Neural progenitor cell (in vitro differentiated cells): ENCODE measurements at places on chromosomes 1 and 21.

- DNase-seq, result no peak
Observed at GRCh38 chr1:65105596-65105995, 42.4 kb upstream of the AK4 start.

DNA sequence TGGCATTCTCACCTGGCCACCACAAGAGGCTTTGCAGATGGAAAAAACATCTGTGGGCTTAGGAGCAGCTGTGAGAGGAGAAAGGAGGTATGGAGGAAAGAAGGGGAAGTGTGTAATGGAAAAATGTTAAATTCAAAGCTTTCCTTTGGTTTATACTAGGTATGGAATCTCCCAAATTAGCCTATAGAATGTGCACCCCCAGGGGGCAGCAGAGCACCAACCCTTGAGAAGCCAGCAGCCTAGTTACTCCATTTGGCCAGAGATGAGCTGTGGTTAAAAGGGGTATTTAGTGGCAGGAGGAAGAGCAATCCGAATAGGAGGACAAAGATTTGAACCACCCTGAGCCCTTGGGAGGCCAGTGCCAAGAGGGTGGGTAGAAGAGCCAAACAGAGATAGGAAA, 97.5 kb upstream of the CTTNBP2NL start:
- DNase-seq, result peak; percentile 80

GRCh38 chr1:109840011-109840629, 70.5 kb upstream of the CSF1 start:
- DNase-seq, result no peak

DNA sequence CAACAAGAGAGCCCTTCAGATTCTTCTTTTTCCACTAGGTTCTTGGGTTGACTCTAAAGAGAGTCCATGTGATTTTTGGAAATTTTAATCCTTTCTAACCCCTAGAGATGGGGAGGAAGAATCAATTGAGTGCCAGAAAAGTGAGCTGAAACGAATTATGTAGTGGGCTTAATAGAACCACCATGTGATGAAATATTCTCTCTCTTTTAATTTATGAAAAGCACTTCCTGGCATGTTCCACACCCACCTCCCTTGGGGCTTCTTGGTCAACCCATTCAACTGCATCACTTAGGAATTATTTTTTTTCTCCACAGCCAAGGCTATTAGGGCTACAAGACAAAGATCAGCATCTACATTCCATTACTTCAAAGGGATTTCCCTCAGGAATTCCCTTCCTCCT, 79.6 kb downstream of the ZC3H11B start:
- DNase-seq, result no peak

GRCh38 chr1:2127187-2128145, 67.1 kb downstream of the FAAP20 start:
- no peak for DNase-seq

DNA sequence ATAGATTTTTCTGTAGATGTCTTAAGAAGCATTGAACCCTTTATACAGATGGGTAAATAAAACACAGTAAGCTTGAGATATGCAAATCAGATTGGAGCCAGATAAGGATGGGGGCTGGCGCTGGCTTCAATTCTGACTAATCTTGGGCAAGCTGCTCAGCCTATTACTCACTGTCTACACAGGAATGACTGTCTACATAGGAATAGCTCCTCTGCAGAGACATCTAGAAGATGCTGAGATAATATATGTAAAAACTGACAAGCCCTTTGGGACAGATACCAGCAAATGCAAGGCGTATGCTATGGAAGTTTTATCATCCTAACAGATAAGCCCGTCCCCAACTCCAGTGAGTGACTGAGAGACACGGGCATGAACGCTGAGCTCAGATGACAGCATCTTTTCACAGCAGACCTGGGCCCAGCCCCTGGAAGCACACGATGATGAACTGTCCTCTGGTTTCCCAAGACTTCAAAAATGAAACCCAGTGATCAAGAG, 1.7 kb downstream of the CLDN14 start:
- no peak for DNase-seq

DNA sequence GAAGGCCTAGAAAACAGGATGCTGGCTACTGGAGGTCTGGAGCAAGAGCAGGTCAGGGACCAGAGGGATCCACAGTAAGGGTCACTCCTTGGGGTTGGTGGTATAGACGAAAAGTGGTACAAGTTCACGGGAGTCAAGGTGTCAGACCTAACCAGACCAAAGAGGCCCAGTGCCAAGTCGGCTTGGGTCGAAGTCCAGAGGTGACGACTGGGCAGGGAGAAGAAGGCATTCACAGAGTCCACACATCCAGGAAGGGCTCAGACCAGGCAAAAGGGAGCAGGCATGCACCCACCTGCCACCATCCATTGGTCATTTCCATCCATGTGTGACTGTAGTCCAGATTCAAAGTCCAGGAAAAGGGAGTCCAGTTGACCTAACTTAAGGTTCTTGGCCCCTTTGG, 27.1 kb upstream of the SYT6 start:
- DNase-seq, result no peak

- peak; percentile 9 for DNase-seq
Observed at GRCh38 chr1:178724376-178724727, 692 bp upstream of the RALGPS2 start.

- no peak for DNase-seq
Observed at GRCh38 chr1:12157366-12158231, 9.2 kb upstream of the TNFRSF1B start.

DNA sequence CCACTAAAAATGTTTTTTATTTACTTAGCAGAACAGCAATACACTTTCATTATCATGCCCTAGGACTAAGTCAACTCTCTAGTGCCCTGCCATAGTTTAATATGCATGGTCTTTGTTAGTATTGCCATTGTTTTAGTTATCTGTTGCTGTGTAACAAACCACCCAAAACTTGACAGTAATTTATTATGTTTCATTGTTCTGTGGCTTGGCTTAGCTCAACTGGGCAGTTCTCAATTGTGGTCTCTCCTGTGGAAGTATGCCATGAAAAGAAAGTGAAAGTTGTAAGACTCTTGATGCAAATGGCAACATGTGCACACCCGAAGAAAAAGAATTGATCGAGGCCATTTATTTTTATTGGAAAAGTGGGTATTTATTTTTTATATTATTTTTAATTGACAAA, 206.3 kb upstream of the KCTD3 start:
- no peak for DNase-seq

GRCh38 chr1:69524015-69524414, 43.7 kb upstream of the LRRC7 start:
- no peak for DNase-seq

GRCh38 chr1:202551683-202552082, 158.6 kb downstream of the SYT2 start:
- no peak for DNase-seq

GRCh38 chr1:33392206-33392605, 38.7 kb downstream of the PHC2 start:
- DNase-seq, result no peak

DNA sequence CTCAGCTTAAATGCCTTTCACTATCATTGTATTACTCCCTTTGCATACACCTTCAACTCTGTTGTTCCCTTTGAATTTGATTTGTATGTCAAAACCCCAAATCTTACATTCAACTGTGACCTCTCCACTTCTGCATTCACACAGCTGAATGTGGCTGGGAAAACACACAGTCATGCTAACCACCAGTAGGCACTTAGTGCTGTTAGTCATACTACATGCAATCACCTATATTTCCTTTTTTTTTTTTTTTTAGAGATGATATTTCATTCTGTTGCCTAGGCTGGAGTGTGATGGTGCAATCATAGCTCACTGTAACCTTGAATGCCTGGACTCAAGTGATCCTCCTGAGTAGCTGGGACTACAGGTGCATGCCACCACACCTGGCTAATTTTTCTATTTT, 16.2 kb downstream of the BTBD8 start:
- no peak for DNase-seq

GRCh38 chr1:50251702-50252101, 143.0 kb downstream of the ELAVL4 start:
- DNase-seq, result peak; percentile 15

- DNase-seq, result no peak
Observed at GRCh38 chr1:73911849-73912248, 286.1 kb downstream of the LRRIQ3 start.

- no peak for DNase-seq
Observed at GRCh38 chr1:74395571-74395970, 116.8 kb downstream of the LRRC53 start.

- DNase-seq, result no peak
Observed at GRCh38 chr1:238944028-238944427, 442.3 kb upstream of the CHRM3 start.

- no peak for DNase-seq
Observed at GRCh38 chr1:155773221-155773620, 83.8 kb downstream of the GON4L start.

DNA sequence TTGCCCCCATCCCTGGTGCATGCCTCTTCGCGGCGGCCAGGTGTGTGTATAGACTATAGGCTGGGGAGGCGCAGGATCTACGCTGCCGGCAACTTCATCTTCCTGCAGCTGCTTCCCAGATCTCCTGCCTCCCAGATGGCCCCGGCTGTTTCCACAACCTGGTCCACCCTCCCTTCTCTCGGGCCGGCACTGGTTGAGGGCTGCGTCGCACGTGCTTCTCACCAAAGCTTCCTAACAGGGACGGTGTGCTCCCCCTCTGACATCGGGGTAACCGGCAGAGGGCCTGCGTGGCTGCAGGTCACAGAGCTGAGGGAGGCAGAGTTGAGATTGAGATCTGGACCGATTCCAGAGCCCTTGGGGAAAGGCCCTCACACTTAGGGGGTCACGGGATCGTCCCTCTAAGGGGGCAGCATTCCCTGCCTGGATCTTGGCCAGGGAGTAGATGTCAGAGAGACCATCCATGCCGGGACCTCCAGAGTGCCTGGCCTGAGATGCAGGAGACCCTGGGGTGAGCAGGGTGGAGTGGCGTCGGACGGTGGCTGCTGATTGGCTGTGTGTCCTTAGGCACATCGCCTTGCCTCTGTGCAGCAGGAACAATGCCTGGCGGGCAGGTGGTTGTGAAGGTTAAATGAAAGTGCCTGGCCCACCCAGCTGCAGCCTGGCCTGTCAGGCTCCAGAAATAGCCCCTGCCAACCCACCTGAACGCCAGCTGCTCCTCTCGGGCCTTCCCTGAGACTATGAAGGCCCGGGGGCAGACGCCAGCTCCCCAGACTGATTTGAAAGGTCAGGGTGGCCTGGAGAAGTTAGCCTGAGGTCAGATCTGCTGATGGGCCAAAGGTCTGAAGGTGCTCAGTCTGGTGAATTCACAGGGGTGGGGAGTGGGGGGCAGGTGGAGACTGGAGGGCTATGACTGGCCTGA, 6.1 kb upstream of the MASP2 start:
- no peak for DNase-seq

GRCh38 chr1:51518033-51518585, 957 bp downstream of the EPS15 start:
- DNase-seq, result peak; percentile 56

DNA sequence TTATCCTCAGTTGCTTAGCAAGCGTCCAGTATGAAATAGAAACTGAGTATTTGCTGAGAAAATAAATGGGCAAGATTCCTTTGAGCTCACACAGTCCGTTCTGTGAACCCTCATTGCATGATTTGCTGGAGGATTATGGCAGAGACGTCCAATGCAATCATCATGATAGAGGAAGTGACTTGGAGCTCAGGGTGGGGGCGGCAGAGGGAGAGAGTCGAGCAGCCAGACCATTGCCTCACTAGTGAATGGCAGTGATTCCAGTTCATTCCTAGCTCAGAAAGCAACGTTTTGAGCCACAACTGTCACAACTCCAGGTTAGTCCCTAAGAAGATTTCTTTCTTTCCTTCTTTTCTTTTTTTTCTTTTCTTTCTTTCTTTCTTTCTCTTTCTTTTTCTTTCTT, 27.5 kb upstream of the COL9A2 start:
- DNase-seq, result no peak

DNA sequence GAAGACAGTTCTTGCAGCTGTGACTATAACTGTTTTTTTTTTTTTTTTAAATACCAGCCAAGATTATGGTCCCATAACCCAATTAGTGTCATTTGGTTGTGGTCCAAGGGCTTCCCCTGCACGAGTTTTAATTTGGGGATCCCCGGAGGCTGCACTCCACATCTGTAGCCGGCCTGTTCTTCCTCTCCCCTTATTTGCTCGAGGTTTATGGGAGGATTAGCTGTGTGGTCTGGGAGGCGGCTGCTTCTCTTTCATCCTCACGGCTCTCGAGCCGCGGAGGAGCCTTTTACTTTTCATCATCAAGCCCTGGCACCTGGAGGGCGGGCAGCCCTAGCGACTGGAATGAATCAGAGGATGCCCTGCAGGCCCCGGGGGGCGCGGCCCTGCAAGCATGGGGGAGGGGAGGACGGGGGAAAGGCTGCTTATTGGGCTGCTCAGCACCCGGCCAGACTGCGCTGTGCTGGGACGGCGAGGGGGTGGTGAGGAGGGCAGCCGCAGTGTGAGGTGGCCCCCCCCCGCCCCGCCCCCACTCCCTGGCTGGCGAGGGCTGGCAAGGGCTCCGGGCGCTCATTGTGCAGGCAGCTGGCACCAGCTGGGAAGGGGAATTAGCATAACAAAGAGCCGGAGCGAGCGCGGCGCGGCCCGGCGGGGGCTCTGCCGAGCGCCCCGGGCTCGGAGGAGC, 18.5 kb downstream of the SERTAD4 start:
- peak; percentile 86 for DNase-seq
